ENCODE measurements at places on chromosomes 6 and 20.

GRCh38 chr20:19304886-19305415 lies 92.5 kb downstream of the SLC24A3 start:
- no peak for DNase-seq

GRCh38 chr6:43331891-43332290 lies 23.3 kb upstream of the CRIP3 start:
- DNase-seq = no peak

DNA sequence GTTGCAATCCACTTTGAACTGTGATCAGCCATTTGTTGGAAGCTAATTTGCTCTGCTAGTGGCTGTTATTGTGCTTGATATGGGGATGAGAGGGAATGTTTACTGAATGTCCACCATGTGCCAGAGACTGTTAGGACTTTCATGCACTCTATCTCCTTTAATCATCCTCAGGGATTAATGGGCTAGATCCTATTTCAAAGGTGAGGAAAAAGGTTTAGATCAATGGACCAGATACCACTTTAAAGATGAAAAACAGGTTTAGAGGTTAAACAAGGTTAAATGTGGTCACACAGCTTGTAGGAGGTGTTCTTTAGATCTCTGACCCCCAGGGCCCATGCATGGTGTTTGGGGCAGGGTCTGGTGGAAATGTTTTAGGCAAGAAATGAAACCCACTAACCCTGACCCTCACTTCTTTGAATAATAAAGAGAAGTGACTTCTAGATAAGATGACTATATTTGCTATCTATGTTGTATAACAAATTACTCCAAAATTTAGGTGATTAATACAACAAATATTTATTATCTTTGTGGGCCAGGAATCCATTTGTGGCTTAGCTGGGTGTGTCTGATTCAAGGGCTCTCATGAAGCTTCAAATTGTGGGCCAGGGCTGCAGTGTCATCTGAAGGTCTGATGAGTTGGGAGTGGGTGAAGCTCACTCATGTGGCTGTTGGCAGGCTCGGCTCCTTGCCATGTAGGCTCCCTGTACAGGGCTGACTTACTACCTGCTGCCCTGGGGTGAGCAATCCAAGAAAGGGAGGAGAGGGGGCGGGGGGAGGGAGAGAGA lies 127.8 kb upstream of the FOXA2 start:
- DNase-seq = no peak

- no peak for DNase-seq
Measured at GRCh38 chr6:169937389-169938261, 186.2 kb downstream of the ERMARD start.

- no peak for DNase-seq
Measured at GRCh38 chr6:69284176-69284730, 512.6 kb downstream of the LMBRD1 start.

DNA sequence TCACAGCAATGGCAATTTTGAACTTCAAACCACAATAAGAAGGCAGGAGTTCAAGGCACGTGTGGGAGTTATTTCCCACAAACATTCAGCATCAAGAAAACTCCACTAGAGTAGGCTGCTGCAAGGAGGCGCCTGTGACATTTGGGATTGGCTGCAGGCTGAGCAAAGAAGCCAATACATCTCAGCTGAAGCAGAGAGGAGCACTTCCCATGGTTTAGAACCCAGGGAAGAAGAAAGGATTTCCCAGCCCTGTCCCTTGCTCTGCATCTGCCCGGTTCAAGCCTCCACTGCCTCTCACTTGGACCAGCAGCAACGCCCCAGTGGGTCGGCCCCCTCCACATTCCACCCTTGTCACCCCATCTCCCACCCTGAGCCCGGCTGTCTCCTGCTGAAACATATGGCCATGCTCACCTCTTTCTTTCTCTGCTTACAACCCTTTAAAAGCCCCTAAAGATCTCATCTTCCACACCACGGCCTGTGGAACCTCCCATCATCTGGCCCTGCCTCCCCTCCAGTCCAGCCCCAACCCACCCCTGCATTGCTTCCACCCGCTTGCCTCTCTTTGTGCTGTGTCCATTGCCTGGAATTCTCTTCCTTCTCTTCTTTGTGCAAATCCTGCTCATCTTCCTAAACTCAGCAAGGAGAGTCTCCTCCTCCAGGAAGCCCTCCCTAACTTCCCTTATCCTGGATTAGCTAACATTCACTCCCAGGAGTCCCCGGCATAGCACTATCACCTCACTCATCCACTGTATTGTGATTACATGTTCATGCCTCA lies 128.3 kb downstream of the ANKRD60 start:
- no peak for DNase-seq

- DNase-seq = no peak
Measured at GRCh38 chr20:8964959-8965562, 103.8 kb upstream of the PLCB4 start.

GRCh38 chr20:57898332-57898731 lies 188.5 kb upstream of the PMEPA1 start:
- DNase-seq = no peak

- no peak for DNase-seq
Measured at GRCh38 chr6:20211941-20212391, 303 bp downstream of the MBOAT1 start.

- peak; percentile 85 for DNase-seq
Measured at GRCh38 chr6:16318538-16318937, 80.2 kb downstream of the GMPR start.

DNA sequence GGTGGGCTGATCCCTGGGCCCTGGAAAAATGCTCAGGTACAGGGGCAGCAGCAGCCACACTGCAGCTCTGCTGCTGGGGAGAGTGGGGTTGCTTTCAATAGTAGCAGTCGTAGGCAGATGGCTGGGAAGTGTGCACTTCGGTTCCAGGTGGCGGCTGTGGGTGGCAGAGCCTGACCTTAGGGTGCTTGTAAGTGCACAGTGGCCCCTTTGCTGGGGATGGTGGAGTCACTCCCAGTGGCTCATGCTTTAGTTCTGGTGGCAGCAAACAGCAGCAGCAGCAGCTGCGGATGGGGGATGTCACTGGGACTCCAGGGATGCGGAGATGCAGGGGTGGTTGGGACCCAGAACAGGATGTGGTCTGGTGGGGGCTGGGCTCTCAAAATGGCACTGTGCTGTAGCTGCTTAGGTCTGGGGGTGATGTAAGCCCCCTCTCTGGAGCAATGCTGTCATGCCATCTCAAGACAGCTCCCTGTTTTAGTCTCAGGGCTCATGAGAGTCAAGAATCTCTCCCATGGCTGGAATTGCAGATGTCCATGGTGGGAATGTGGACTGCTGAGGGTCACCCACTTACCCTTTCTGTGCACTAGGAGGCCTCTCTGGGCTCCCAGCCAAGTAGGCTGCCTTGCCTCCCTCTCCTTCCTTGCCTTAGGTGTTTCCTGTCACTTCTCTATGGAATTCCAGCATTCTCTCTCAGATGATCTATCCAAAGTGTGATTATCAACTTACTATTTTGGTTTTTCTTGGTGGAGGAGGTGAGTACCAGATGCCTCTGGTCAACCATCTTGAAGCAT lies 146.7 kb upstream of the SLC22A23 start:
- DNase-seq = no peak

DNA sequence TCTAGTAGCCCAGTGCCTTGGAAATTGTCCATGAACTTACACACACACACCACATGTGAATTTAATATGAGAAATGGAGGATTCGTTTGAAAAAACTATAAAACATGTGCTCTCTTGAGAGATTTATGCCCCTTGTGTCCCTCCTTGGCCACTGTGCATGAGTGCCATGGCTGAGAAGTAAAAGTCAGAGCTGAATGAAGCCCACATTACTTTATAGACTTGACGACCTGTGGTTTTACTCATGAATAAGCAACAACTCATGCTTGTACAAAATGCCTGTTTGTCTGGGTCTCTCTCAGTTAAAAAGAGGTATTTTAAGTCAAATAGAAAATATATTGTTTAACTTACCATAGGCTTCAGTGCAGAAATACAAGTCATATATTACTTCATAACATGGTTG lies 102.7 kb downstream of the KCNQ5 start:
- no peak for DNase-seq

GRCh38 chr6:26531897-26532296 lies 6.3 kb upstream of the HMGN4 start:
- DNase-seq = no peak
